ENCODE measurements at places on chromosomes 2 and 18.

- peak; percentile 53 for DNase-seq
These were observed 151.4 kb downstream of the LDLRAD4 start for GRCh38 chr18:13369756-13370510.

- DNase-seq: no peak
These were observed 741.3 kb upstream of the RAB6C start for GRCh38 chr2:129237966-129238725.

GRCh38 chr2:7943446-7943845, 738.4 kb upstream of the ID2 start:
- no peak for DNase-seq

DNA sequence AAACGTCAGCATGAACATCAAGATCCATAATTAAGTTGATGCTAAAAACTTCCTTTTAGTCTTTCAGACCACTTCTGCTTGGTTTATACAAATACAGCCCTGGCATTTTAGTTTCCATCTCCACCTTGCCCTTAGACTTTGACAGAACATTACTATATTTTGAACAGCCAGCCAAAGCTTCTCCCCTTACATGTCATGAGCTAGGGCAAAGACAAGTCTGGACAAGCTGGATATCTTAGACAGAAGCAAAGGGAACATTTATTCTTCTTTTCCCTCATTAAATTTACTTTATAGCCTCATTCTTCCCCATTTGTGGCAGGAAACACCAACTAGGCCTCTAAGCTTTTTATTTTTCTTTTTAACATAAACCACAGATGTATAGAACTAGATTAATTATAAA, 403.3 kb downstream of the SUCLG1 start:
- DNase-seq: no peak

DNA sequence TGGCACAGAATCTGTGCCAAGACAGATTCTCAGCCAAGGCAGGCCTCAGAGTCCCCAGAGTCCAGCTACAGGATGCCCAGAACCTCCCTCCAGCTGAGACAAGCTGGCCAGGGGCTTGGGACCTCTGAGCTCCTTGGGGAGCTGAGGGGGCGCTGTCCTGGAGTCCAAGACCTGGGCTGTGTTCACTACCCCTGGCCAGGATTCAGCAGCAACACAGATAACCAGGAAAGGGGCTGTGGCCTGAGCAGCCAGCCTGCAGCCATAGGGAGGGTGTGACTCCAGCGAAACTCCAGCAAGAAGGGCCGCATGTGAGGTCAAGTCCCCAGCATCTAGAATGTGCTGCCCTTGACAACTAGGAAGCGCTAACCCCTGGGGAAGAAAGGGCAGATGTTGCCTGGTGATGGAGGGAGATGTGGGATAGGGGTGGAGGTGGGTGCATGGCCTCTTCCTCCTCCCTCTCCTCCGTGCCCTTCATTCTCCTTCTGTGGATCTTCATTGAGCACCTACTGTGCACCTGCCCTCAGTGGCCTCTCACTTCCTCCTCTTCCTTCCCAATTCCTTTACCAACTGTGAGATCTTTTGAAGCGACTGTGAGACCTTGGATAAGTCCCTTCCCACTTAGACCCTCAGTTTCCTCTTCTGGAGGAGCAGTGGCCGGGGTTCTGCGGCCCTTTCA, 7.7 kb upstream of the ARID5A start:
- no peak for DNase-seq

DNA sequence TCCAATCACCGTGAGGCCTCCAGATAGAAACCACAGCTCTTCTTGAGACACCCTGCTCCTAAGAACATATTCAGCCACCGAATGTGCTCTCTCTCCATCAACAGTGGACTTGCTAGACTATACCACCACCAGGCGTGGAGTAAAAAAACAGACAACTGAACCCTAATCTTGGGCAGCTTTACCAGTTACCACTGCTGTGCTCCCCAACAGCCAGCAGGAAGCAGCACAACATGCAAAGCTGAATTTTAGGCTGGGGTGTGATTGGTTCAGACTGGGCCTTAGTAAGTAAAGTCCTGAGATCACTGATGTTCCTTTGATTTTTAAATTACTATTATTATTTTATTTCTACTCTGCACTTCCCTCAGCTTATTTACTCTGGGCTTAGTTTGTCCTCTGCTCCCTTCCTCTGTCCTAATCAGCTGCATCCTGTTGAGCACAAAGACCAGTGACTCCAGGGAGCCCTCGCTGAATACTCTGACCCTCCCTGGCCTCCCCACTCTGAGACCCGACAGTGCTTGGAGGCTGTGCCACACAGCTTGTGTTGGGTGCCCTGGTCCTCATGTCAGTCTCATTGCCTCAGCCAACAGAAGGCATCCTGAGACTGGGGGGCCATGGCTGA, 21.9 kb downstream of the MRPL35 start:
- DNase-seq: no peak

DNA sequence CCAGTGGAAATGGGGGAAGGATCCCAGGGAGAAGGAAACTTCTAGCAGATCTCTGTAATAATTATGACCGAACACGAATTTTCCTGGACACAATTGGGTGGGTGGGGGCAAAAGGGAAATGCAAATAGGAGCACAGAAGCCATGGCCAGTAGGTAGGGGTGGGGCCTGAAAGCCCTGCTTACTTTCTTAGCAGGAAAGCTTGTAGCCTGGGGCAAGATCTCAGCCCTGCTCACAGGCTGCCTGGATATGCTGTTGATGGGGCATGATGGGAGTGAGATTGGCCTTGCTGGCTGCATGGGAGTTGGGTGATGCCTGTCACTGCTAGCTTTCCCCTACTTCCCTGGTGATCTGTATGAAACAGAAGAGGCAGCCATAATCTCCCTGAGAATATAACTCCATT, 45.9 kb upstream of the SPOPL start:
- DNase-seq: no peak

DNA sequence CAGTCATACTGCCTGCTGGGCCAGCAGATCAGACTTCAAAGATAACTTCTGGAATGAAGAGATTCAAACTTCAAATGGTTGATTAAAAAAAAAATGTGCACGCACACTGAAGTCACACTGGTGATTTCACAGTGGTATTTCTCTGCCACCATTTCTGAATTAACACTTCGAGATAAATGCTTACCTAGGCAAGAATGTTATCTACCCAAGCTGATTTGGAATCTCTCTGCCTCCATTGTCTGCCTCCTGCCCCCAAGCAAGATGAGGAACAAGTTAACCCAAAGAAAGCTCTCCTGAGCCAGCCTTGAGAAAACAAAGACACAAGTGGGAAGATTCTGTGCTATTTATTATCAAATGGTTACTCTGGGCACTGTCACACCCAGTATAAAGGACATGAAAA, 6.5 kb downstream of the LAMA1 start:
- DNase-seq: no peak

DNA sequence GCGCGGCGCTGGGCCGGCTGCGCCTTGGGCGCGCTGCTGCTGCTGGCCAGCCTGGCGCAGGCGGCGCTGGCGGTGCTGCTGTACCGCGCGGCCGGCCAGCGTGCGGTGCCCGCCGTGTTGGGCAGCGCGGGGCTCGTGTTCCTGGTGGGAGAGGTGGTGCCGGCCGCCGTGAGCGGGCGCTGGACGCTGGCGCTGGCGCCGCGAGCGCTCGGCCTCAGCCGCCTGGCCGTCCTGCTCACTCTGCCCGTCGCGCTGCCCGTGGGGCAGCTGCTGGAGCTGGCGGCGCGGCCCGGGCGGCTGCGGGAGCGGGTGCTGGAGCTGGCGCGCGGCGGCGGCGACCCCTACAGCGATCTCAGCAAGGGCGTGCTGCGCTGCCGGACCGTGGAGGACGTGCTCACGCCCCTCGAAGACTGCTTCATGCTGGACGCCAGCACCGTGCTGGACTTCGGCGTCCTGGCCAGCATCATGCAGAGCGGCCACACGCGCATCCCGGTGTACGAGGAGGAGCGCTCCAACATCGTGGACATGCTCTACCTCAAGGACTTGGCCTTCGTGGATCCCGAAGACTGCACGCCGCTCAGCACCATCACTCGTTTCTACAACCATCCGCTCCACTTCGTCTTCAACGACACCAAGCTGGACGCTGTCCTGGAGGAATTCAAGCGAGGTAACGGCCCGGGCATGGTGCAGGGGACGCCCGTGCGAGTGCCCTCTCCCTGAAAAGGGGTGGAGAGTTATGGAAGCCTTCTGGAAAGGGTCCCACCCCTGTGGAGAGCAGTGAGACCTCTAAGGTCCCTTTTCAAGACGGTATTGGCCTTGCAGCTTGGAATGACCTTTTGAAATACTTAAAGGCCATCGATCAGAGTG, 1.0 kb downstream of the CNNM3 start:
- no peak for DNase-seq

DNA sequence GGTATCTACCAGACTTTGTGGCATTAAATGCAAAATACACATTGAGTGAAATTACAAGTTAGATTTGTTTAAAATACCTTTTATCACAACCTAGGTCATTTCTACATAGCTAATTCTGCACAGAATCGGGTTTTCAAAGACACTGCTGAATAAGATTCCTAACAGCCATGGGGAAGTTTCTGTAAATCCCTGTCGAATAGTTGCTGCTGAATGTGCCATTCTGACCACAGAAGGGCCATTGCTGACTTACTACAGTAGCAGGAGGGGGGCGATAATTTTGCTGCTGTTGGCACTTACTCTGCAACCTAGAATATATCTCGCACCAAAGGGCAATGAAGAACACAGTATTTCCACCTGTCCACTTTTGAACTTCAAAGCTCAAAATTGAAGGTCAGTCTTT, 232.8 kb downstream of the TCF4 start:
- no peak for DNase-seq

DNA sequence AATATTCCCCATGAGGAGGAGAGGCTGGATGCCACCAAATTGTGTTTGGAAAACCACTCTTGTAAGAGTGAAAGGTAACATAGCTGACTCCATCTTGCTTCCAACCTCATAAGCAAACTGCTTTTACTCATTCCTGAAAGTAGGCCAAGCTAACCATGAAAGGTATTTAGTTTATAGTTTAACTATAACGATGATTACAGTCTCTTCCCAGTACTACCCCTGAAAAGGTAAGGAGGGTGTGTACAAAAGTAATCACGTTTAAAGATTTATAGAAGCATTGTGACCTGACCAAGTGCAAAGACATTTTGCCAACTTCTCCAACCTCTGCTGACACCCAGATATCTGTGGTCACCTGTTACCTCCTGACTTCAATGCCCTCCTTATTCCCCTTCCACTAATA, 122.6 kb downstream of the CD8B2 start:
- no peak for DNase-seq

DNA sequence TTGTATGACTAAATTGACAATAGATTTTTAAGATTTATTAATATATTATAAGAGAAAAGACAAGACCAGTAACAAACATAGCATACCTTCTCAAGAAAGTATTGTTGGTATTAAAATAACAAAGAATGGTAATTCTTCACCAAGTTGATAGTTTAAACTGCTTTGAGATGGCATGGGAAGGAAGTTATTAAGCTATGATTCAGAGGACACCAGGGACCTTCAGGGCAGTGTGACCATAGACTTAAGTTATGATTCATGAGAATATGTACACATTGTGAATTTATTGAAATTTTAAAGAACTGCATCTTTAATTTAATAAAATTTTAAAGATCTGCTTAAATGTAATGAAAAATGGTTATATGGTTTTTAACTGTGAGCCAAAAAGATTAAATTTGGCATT, 205.7 kb downstream of the DSEL start:
- DNase-seq: no peak

DNA sequence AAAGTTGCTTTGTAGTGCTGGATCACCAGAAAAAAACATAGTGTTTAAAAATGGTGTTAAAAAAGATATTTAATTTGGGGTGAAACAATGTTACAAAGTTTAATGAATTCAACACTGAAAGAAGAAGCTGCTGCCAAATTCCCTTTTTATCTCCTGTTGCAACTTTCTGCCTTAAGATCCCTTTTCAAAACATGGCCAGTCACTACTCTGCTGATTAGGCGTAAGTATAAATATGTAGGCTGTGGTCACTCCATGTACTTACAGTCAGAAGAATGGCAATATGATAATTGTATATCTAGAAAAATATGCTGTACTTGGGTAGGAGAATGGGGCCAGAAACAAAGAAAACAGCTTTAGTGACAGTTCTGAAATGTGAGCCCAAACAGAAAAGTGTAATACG, 123.5 kb upstream of the ZBTB14 start:
- DNase-seq: no peak

DNA sequence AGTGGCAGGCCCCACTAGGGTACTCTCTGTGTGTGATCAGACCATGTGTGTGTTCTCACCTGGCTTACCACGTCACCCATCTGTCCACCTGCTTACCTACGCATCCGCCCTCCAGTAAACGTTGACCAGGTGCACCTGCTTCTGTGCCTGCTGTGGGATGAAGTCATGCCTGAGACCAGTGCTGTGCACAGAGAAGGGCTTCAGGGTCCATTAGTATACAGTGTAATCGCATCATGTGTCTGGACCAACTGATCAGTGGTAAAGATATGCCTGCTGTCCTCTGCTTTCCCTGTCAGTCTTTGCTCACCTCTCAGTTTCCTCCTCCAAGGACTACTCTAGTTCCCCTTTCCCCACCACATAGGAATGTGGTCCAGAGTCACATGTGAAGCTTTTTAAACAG, 109.3 kb downstream of the FHOD3 start:
- peak; percentile 21 for DNase-seq

DNA sequence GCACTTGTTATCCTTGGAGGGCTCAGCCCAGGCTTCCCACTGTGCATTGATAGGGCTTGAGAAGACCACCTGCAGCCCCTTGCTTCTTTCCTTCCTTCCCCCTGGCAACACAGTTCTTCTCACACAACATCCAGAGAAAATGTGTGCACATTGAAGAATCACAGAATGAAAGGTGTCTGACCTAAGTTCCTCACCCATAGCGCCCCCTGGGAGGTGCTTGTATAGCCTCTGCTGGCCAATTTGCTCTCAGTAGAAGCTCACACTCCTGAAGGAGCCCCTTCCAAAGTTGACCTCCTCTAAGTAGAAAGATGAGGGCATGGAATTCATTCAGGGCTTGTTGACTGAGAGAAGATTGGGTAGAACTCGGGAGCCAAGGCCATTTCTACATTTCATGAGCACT, 758.4 kb upstream of the KLHL29 start:
- no peak for DNase-seq

DNA sequence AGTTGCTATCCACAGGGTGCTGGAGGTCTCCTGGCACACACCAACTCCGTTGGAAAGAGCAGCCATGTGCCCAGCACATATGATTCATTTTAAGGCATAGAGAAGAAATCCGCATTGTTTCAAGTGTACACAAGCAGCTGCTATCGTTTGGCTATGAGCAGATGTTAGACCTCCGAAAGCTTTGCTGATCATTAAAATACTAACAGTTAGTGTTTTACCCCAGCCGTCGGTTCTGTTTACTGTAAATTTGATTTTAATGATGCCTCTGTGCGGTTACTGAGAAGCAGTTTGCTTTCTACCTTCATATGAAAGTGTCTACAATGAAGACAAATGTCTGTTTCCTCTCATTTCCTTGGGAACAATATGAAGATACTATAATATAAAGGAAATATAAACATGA, 154.9 kb downstream of the PTGR3 start:
- DNase-seq: no peak

- no peak for DNase-seq
These were observed 139.0 kb downstream of the MSH2 start for GRCh38 chr2:47541848-47542450.

DNA sequence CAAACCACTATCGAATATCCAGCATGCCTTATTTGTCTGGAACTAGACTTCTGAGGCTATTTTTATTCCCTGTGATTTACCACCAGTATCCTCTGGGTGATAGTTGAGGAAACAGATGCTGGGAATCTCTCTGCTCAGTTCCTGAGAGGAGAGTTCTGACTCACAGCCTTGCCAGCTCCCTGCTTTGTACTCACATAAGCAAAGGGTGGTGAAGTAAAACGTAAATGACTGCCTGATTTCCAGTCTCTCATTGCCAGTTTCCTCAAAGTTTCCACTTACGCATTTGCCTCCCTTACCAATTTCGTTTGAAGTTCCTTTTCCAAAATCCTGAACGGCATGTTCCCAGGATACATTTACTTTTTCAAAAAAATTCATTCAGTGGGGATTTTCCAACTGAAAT, 69.2 kb upstream of the HNRNPA3 start:
- no peak for DNase-seq

Data from coronary artery (tissue), 2 donors.